ENCODE measurements at places on chromosomes 1 and 21. TPM values are rescaled to one million over a fixed set of nuclear protein-coding genes. Genes with fewer than 3 reads are reported as not detected.

The GSTM5 gene
- not detected for total RNA-seq

The CD101 gene
- total RNA-seq, result not detected

The NGF gene
- 2.8 TPM for total RNA-seq

The NTMT2 gene
- total RNA-seq, result not detected

The TTC39A gene
- 7.5 TPM for total RNA-seq

The CYP4Z1 gene
- not detected for total RNA-seq

The CDCA8 gene
- 22.5 TPM for total RNA-seq

The FMO1 gene
- not detected for total RNA-seq

DNA sequence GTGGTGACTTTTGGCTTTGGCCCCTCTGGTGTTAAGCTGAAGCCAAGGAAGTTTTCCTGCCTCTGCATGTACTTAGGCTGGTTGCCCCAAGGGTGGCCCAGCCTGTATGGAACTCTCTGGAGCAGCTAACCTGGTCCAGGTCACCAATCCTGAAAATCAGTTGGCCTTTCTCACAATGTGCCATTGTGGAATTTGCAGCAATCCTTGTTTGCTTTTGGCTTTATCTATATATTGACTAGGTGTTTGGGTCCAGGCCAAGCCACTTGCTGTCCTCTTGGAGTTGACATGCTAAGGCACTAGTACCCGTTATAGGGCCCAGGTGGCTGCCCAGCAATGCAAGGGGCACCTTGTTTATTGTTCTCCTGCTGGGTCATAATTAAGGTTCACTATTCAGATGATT is 124.6 kb downstream of the CAMTA1 start:
- no peak for DNase-seq

GRCh38 chr1:7810395-7810794 is 26.3 kb downstream of the PER3 start:
- DNase-seq, result peak; percentile 74

DNA sequence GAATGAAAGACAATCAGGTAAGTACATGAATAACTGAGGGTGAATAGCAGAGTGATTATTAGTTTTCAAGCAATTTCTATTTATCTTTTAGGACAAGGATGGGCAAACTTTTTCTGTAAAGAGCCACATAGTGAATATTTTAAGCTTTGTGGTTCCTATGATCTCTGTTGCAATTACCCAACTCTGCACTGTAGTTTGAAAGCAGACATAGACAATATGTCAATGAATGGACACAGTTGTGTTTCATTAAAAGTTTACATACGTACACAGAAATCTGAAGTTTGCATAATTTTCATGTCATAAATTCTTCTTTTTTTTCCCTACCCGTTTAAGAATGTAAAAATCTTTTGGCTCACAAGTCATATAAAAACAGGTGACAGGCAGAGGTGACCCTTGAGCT is 71.4 kb downstream of the ZNF281 start:
- no peak for DNase-seq

DNA sequence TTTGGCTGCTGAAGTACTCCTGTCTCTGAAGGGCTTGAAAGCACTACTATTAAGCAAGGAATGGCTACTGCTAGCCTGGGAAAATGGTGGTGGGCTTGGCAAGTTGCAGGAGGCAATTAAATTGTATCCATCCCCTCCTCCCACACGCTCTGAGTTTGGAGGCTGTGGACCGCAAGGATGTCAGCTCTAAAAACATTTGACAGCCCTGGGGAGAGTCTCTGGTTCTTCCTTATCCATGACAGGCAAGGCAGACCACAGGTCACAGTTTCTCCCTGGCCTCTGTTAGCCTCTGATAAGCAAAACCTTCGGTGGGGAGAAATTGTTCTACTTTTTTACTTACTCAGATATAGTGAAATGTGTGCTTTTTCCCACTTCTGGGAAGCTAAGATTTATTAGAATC is 46.6 kb downstream of the S1PR1 start:
- no peak for DNase-seq

DNA sequence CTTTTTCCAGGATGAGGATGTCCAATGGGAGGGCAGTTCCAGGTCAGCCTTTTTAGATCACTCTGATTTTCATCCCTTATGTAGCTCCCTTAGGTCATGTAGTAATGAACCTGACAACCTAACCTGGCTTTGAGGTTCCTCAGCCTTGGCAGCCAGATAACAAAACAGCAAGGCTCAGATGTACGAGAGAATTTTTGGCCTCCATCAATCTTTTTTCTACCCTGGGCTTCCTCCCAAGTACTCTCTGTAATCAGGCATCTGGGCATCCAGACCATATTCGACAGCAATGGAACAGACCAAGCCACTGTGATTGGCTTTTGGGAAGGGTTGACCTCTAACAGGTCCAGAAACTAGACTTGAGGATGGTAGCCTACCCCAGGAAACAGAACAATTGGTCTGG is 38.6 kb downstream of the KCNH1 start:
- no peak for DNase-seq

- DNase-seq, result no peak
These were observed 33.2 kb upstream of the PKN2 start for GRCh38 chr1:88650676-88651418.

GRCh38 chr1:70331962-70332361 is 22.6 kb downstream of the ANKRD13C start:
- no peak for DNase-seq

- peak; percentile 78 for DNase-seq
These were observed 11.3 kb upstream of the MAP10 start for GRCh38 chr1:232793944-232794343.

GRCh38 chr1:203216274-203217138 is 13.0 kb downstream of the CHIT1 start:
- peak; percentile 64 for DNase-seq

- no peak for DNase-seq
These were observed 20.8 kb upstream of the CD5L start for GRCh38 chr1:157862114-157863070.

- no peak for DNase-seq
These were observed 26.6 kb upstream of the CDC14A start for GRCh38 chr1:100325415-100326324.

- no peak for DNase-seq
These were observed 4.7 kb downstream of the FRRS1 start for GRCh38 chr1:99761774-99762173.

DNA sequence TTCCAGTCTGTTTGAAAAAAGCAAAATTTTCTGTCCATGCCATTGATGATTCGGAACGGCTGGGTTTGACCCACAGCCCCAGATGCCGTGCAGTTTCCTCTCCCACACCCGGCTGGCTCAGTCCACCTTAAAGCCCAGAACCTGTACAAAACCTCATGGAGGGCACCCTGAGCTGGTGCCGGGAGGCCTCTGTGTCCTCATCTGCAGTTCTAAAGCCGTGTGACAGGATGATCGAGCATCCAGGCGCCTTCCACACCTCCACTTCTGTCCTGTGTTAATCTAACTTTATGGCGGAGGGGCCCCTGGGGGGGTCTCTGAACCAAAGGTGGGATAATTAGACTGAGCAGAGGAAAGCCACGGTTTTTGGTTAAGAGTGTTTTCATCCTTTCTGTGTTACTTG is 49.6 kb downstream of the SLC37A1 start:
- DNase-seq, result no peak

DNA sequence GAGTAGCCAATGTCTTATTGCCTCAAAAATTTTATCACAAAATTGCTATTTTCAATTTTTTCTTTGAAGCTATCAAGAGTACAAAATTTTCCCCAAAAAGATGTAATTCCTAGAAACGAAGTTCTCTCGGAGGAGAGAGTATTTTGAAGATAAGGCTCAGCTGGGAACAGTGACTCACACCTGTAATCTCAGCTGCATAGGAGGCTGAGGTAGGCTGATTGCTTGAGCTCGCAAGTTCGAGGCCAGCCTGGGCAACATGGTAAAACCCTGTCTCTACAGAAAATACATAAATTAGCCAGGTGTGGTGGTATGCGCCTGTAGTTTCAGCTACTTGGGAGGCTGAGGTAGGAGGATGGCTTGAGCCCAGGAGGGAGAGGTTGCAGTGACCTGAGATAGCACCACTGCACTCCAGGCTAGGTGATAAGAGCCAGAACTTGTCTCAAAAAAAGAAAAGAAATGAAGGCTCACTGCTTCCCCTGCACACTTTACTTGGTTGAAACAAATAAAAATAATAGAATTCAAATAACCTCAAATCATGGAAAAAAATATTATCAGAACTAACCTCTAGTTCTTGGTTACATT is 22.2 kb downstream of the TUT4 start:
- no peak for DNase-seq

GRCh38 chr21:39221282-39221996 is 38.2 kb upstream of the PSMG1 start:
- DNase-seq, result no peak

- DNase-seq, result no peak
These were observed 124.5 kb downstream of the GLIS1 start for GRCh38 chr1:53614231-53615021.

GRCh38 chr1:229027622-229028182 is 243.2 kb upstream of the RAB4A start:
- DNase-seq, result peak; percentile 15

- no peak for DNase-seq
These were observed 26.8 kb downstream of the AGRN start for GRCh38 chr1:1046767-1047166.

- DNase-seq, result no peak
These were observed 1.1 kb downstream of the HUNK start for GRCh38 chr21:31873696-31874599.

All from A172 (cell line).